Tracheal epithelial cell (primary cell): ENCODE measurements at places on chromosomes 6 and 20. TPM values are rescaled to one million over a fixed set of nuclear protein-coding genes. Genes with fewer than 3 reads are reported as not detected.

OSTM1 gene
- total RNA-seq: 49.7 and 81.7 TPM in 2 replicates

TLDC2 gene
- total RNA-seq: 0.24 TPM in 1 of 2 replicates, not detected in the other

FAXC gene
- total RNA-seq: 3.6 and 5.1 TPM in 2 replicates

PKIB gene
- 9.2 and 20.2 TPM in 2 replicates for total RNA-seq

GLP1R gene
- total RNA-seq: not detected in 2 replicates

DNPH1 gene
- 43.7 and 64.1 TPM in 2 replicates for total RNA-seq

LAMA5 gene
- total RNA-seq: 85.3 and 124 TPM in 2 replicates

CRISP3 gene
- not detected in 2 replicates for total RNA-seq

SLC4A11 gene
- 3.0 and 3.1 TPM in 2 replicates for total RNA-seq

HLA-DRB1 gene
- total RNA-seq: 3.4 TPM in 1 of 2 replicates, not detected in the other

GPR63 gene
- total RNA-seq: 0.72 and 1.9 TPM in 2 replicates

MDFI gene
- total RNA-seq: 112 and 113 TPM in 2 replicates

ZBTB46 gene
- total RNA-seq: 0.43 and 2.9 TPM in 2 replicates
